ENCODE measurements at places on chromosomes 13 and 19.

DNA sequence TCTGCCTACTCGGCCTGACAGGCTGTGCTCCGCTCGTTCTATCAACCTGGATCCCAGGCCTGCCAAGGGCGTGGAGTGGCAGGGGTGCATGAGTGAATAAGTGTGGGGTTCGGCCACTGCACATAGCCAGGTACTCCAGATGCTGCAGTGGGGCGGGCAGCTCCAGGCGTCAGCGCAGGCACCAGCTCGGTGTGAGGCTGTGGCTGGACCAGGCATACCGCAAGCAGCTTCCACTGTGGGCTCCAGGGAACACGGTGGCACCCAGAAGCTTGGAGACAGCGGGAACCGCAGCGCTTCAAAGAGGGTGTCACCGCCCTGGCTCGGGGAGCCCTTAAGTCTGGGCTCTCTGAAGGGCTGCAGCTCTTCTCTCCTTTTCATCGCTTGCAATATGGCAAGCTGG is 1630.2 kb downstream of the OLFM4 start:
- DNase-seq, result no peak

DNA sequence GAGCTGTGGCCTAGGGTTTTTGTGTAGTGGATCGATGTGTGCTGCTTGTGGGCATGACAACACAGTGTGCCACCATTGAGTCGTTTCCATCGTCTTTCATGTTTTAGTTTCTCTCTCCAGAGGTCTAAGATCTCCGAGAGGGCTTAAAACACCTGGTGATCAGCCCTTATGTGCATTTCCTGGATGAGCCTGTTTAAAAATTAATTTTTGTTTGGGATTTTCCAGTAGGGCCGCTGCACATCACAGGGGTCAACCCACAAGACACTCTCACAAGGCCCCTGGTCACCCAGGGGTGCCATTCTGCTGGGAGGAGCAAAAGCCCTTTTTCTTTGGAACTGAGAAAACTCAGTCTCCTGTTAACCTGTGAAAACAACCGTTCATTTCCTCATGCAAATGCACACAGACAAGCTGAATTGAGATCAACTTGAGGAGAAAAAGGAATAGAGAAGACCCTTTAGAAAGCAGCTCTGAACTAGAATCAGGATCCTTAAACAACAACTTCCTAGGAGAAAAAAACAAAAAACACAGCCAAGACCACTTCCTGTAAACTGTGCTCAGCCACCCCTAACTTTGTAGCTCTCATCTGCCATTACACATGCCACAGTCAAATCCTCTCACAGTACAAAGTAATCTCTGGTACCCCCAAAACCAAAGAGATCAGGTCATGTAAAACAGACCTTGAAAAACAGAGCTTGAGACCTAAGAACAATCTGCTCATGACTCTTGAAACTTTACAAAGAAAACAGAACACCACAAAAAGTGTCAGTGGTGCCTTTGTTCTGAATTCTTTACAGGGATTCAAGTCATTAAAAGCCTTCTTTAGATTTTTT is 8.3 kb upstream of the MTRF1 start:
- DNase-seq, result no peak

DNA sequence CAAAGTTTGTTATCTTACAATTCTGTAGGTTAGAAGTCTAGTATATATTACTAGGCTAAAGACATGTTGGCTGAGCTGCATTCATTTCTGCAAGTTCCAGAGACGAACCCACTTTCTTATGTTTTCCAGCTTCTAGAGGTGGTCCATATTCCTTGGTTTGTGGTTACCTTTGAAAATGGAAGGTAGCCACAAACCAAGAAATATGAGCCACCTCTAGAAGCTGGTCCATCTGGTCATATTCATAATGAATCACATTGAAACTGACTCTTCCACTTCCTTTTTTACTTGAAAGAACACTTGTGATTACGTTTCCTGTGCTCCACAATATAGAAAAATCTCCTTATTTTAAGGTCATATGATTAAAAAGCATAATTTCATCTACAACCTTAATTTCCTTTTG is 943.0 kb upstream of the PCDH9 start:
- peak; percentile 50 for DNase-seq

GRCh38 chr13:89057862-89058261 is 1386.7 kb downstream of the SLITRK5 start:
- no peak for DNase-seq

- peak; percentile 10 for DNase-seq
Observed at GRCh38 chr13:112928972-112929782, 39.8 kb upstream of the MCF2L start.

GRCh38 chr19:15372891-15373301 is 6.7 kb downstream of the AKAP8 start:
- no peak for DNase-seq

Measured in iris pigment epithelial cell (primary cell).